T-cell (primary cell): ENCODE measurements at places on chromosomes 1 and 21. TPM values are rescaled to one million over a fixed set of nuclear protein-coding genes. Genes with fewer than 3 reads are reported as not detected.

The HPCA gene
- 0.54 TPM for total RNA-seq

The NFASC gene
- not detected for total RNA-seq

The PROX1 gene
- total RNA-seq, result 0.23 TPM

The KRTAP13-2 gene
- not detected for total RNA-seq

The AKR7A3 gene
- 2.8 TPM for total RNA-seq

The KRTAP21-2 gene
- total RNA-seq, result not detected

The GIPC2 gene
- 0.15 TPM for total RNA-seq

The SLAMF6 gene
- total RNA-seq, result 39.9 TPM

The AADACL4 gene
- total RNA-seq, result not detected

The CD1D gene
- total RNA-seq, result not detected

- no peak for DNase-seq
These were observed 23.9 kb downstream of the GPR161 start for GRCh38 chr1:168112673-168113305.

DNA sequence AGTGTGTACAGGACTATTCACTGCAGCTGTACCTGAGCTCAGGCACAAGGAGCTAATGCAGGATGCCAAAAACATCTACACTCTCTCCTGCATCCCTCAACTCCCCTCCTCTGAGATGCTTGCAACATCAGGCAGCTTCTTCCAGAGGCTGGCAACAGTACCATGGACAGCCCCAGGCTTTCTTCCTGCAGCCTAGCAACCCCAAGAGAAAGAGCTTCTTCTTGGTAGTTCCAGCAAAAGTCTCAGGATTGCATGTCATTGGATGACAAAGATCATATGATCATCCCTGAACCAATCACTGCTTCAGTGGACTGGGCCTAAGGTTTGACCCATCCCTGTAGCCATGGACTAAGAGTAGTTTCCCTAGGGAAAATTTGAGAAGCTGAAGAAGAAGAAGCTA, 46.7 kb downstream of the CAMK2N1 start:
- DNase-seq, result no peak

- no peak for DNase-seq
These were observed 30.7 kb upstream of the KIAA1614 start for GRCh38 chr1:180881806-180882509.

- DNase-seq, result no peak
These were observed 18.7 kb upstream of the ZBTB21 start for GRCh38 chr21:42028766-42029425.

GRCh38 chr1:62457955-62458354, 21.1 kb downstream of the USP1 start:
- no peak for DNase-seq

- no peak for DNase-seq
These were observed 575 bp downstream of the TRIM67 start for GRCh38 chr1:231162297-231162969.

DNA sequence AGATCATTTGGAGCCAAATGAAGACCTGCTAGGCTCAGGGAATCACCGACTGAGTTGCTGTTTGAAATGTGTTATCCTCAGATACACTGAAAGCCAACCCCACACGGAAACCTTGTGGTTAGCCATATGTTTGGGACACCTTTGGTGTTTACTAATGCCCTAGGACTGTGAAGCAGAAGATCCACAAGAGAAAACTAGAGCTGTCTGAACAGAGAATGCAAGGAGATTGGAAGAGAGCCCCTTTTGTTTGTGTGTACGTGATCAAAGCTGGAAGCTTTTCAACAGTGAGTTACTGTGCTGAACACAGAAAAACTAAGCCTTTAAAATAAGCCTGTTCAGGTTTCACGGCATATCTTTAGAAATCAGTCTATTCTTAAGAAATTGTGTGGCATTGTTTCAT, 908.2 kb upstream of the ADGRL2 start:
- DNase-seq, result no peak

GRCh38 chr1:5974631-5975030, 17.6 kb downstream of the NPHP4 start:
- no peak for DNase-seq

- no peak for DNase-seq
These were observed 19.0 kb downstream of the MORC3 start for GRCh38 chr21:36338975-36339374.

DNA sequence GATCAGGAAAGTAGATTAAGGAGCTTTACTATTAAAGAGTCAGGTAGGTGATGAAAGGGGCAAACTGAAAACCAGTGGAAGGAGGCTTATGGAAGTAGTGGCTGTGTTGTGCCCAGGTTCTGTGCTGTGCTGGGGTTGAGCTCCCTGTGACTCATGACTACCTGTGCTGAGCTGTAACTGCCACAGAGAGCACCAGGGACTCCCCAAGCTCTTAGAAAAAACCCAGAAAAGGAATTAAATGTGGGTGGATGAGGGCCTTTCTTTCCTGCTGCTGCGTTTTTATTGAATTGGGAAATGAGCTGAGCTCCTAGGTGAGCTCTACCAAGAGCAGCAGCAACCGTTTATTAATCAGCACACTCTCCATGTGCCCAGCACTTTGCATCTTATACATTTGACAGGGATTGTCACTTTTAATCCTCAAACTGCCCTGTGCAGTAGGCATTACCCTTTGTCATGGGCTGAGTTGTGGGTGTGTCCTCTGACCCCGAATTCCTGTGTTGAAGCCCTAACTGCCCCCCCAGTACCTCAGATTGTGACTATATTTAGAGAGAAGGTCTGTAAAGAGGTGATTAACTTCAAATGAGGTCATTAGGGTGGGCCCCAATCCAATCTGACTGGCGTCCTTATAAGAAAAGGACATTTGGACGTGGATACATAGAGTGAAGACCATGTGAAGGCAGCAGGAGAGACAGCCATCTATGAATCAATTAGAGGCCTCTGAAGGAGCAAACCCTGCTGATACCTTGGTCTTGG, 65.4 kb downstream of the AK4 start:
- no peak for DNase-seq

GRCh38 chr1:6580593-6581409, 1.0 kb downstream of the ZBTB48 start:
- DNase-seq, result no peak

- no peak for DNase-seq
These were observed 590.4 kb upstream of the PLXNA2 start for GRCh38 chr1:208834381-208835096.

DNA sequence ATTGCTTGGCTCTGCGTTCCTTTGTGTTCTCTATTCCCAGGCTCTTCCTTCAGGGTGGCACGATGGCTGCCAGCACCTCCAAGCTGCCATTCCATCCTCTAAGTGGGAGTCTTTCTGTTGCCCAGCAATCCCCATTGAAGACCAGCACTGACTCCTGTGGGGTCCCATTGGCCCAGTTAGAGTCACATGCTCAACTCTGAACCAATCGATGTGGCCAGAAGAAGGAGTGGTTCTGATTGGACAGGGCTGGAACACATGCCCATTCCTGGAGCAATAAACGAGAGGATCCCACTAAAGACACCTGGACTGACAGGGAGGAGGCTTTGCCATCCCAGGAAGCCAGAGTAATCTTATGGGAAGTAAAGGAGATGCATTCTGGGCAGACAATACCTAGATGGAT, 97.2 kb upstream of the IGSF21 start:
- DNase-seq, result no peak

DNA sequence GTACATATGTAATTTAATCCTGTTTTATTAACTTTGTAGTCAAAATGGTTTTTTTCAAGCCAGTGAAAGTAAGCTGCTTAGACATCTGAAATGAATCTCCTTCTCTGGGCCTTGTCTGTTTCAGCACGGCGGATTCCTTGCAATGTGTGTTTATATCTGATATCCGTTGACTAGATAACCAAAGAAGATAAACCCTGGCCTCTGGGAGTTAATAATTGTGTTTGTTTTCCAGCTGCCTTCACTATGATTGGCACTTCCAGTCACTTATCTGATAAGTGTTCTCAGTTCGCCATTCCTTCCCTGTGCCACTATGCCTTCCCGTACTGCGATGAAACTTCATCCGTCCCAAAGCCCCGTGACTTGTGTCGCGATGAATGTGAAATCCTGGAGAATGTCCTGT, 63.5 kb upstream of the UBE2U start:
- no peak for DNase-seq

GRCh38 chr21:14488672-14489204, 57.4 kb downstream of the SAMSN1 start:
- no peak for DNase-seq

DNA sequence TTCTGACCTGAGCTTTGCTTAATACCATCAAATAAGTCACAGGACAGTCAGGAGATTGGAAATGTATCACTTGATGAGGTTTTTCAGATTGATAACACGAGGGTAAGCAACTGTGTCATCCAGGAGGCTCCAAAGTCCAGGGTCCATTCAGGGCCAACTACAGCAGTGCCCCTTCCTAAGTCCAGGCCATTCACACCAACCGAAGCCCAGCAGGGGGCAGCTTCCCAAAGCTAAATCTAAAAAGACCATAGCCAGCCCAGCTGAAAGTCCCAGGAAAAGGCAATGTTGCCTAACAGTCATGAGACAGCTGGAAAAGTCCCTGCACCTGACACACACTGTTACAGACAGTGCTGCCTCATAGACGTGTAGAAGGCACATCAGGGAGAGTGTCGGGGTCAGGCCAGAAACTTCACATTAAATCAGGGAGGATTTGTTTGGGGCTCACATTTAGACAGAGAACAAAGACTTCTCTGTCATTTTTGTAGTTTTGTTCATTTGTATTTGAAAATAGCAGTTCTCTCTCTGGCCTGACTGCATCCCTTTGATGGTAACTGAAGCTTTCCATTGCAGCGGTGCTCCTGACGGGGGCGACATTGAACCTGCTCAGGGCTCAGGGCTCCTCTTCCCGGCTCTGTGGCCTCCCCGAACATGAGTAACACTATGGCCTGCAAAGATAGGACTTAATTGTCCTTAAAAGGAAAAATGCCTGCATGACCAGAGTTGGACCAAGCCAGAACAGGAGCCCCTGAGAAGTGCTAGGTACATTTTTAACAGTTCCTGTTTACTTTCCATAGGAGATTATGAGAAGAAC, 200.4 kb downstream of the NRIP1 start:
- DNase-seq, result peak; percentile 11

DNA sequence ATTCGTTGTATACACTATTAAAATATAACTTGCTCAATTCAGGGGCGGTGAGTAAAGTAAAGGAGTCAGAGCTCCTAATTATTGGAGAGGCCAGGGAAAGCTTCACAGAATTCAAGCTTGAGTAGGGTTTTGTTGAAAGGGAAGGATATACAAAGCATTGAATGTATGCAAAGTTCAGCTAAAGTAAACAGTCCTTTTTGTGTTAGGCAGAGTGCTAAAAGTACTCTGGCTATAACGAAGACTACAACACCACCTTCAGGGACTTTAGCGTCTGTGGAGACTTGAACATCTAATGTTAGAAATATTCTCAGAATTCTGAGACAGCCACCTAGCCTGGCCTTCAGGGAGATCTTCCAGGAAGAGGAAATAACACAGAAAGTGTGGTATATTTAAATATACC, 1.1 kb downstream of the FALEC start:
- DNase-seq, result no peak

GRCh38 chr1:214432245-214432644, 119.2 kb downstream of the PTPN14 start:
- DNase-seq, result no peak

- no peak for DNase-seq
These were observed 22.9 kb downstream of the ATP2B4 start for GRCh38 chr1:203649551-203649998.

DNA sequence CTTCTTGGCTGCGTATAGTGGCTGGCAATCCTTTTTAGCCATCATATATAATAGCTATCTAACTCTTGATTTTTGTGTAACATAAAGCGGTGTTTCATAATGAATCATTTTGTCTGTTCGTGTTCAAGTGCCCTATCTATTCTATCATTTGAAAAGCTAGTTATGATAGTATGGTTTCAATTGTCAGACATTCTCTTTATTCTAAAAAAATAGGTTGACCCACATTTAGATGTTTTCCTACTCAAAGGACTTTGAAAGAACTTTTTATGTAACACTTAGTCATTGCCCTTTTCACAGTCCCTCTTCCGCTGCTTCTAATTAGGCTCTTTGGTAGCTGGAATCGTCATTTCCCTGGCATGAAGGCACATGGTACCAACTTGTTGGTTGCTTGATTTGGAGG, 272.2 kb upstream of the B3GALT2 start:
- no peak for DNase-seq

- DNase-seq, result peak; percentile 56
These were observed at the start of gene ARL8A for GRCh38 chr1:202144402-202145067. Gene ARL8A, minus strand, starts transcription at chr1:202144737. Its CDS starts 165 bp downstream, at chr1:202144572.

DNA sequence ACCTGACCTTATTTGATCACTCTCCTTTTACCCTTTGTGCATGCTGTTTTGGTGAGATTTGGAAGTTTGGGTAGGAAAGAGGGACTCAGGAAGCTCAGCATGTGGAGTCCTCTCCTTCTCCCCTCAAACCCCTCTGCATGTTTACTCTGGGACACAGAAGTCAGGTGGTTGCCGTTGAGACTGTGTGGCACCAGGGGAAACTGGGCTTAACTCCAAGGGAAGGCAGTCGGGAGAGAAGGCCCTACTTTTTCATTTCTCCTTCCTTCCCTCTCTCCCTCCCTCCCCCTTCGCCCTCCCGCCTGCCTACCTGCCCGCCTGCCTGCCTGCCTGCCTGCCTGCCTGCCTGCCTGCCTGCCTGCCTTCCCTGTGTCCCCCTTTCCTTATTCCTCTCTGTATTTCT, 34.8 kb upstream of the TTC22 start:
- no peak for DNase-seq

DNA sequence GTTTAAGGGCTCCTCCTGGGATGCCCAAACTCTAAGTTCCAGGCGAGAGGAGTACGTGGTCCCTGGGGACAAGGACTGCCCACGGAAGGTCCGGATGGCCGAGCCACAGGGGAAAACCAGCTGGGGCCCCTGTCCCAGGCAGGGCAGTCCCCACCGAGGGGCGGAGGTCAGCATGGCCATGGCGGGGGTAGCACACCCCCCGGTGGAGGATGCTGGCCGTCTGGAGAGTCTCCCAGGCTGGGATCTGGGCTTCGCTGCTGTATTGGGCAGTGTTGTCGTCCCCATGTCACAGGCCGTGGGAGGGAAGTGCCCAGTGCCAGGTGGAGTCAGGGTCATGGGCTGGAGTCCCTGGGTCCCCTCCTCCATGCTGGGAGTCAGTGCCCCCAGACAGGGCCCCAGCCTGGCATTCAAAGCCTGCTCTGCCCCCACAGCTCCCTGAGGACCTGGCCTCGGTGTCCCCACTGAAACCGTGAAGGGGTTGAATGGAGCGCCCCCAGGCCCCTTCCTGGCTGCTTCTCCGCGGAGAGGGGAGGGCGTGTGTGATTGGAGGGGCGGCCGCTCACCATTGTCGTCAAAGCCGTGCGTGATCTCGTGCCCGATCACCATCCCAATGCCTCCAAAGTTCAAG, 6.8 kb downstream of the PRXL2B start:
- DNase-seq, result no peak

DNA sequence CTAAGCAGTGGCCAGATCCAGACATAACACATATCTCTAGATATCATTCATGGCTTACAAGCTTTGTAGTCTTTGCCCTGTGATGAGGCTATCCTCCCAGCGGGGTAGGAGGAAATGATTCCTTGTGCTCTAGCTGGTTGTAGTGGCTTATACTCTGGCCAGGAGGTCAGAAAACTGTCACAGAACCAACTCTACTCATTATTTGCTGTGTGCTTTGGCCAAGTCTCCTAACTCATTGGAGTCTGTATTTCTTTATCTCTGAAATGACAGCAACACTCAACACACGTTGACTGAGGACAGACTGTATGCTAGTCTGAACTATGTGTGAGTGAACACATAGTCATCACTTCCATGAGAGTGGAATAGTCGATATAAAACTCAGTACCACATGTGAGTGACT, 116.7 kb upstream of the F3 start:
- no peak for DNase-seq
